ENCODE measurements at places on chromosomes 16 and 17. TPM values are rescaled to one million over a fixed set of nuclear protein-coding genes. Genes with fewer than 3 reads are reported as not detected.

DNA sequence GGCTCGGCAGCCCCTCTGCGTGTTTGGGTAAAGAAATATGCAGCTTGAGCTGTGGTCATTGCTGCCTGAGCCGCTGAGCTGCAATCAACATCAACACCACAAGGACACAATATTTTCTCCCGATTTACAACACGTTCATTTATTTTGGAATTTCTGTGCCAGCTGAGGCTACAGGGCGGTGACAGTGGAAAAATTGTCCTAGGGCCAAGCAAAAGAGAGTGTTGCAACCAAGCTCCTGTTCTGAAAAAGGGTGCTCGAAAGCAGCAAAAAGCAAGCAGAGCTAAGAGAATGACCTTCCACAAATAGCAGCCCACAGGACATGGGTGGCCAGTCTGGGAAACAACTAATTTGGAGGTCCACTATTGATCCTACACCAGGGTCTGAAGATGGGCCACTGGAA, 35.4 kb upstream of the NOG start:
- no peak for DNase-seq

SULT1A4 gene
- 3.4 TPM for total RNA-seq

HOXB7 gene
- total RNA-seq = 0.41 TPM

GAA gene
- 46.0 TPM for total RNA-seq

DNA sequence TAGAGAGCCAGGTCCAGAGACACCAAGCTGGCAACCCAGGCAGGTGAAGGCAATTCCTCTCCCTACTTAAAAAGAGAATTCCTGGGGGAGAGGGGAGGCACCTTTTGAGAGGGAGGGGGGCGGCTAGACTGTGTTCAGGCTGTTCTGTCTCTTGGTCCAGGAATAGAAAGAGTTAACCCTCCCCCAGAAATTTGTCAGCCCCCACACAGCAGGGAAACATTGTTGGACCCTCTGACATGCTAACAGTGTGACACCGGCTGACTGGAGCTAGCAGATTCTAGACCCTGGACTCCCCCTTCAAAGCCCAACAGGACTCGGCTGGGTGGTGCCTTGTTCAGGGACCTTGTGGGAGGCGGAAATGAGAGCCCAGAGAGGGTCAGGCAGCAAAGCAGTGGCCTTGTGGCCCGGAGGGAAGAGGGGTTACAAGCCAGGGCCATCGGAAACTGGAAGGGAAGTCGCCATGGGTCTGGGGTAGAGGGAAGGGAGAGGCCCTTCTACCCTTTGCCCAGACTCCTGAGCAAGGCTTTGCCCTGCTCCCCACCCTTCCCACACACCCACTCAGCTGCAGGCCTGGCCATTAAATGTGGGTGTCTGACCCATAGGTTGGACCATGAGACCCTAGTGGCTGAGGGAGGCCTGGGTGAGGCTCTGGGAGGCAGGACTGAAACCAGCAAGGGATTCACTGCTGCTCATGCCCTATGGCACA, 44.6 kb downstream of the RAI1 start:
- peak; percentile 63 for DNase-seq

SHISA6 gene
- 0.46 TPM for total RNA-seq

GRCh38 chr17:79789943-79790804, 6.7 kb downstream of the CBX8 start:
- no peak for DNase-seq

- DNase-seq = no peak
Measured at GRCh38 chr17:60406887-60407286, 15.0 kb upstream of the USP32 start.

DNA sequence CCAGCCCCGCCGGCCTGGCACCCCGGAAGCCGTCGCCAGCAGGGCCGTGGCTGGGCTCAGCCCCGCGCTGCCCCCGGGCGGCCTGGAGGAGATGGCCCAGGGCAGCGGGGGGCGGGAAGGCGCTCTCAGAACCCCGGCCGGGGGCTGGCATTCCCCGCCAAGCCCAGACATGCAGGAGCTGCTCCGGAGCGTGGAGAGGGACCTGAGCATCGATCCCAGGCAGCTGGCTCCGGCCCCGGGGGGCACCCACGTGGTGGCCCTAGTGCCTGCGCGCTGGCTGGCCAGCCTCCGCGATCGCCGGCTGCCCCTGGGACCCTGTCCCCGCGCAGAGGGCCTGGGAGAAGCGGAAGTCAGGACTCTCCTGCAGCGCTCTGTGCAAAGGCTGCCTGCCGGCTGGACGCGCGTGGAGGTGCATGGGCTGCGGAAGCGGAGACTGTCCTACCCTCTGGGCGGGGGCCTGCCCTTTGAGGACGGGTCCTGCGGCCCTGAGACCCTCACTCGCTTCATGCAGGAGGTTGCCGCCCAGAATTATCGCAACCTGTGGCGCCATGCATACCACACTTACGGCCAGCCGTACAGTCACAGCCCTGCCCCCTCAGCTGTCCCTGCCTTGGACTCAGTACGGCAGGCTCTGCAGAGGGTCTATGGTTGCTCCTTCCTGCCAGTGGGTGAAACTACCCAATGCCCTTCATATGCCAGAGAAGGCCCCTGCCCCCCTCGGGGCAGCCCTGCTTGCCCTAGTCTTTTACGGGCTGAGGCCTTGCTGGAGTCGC, 551 bp downstream of the WDR81 start:
- peak; percentile 78 for DNase-seq

GRCh38 chr17:15654886-15655561, 29.1 kb downstream of the TRIM16 start:
- no peak for DNase-seq

SLC52A1 gene
- not detected for total RNA-seq

KRTAP4-3 gene
- total RNA-seq = not detected

ADGRG1 gene
- total RNA-seq = 23.1 TPM

- no peak for DNase-seq
Measured at GRCh38 chr16:22648941-22649340, 138.2 kb downstream of the NPIPB5 start.

- no peak for DNase-seq
Measured at GRCh38 chr17:31002047-31002446, 31.2 kb downstream of the RNF135 start.

DNA sequence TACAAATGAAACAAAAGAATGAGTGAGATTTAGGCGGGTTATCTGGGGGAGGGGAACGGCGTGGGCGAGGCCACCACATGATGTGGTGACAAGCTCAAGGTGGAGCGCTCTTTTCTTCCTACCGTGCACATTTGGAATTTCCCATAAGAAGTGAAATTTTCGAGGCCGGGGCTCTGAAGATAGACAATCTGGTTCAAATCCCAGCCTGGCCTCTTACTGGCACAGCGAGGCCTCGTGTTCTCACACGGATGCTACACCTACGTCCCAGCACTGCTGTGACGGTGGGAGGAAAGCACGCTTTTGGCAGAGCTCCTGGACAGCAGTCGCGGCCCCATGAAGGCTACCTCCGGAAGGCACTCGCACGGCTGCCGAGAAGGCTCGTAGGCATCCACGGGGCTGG, 25.2 kb downstream of the ZDHHC7 start:
- no peak for DNase-seq

- DNase-seq = no peak
Measured at GRCh38 chr17:67216578-67217320, 28.2 kb downstream of the HELZ start.

GP1BA gene
- total RNA-seq = not detected

GRCh38 chr16:85164838-85165516, 52.7 kb upstream of the CIBAR2 start:
- DNase-seq = peak; percentile 68

GRCh38 chr16:17474572-17474971, 3.8 kb upstream of the XYLT1 start:
- DNase-seq = no peak

BAHCC1 gene
- 9.9 TPM for total RNA-seq

- DNase-seq = no peak
Measured at GRCh38 chr16:3468501-3468900, 25.0 kb downstream of the NAA60 start.

DNA sequence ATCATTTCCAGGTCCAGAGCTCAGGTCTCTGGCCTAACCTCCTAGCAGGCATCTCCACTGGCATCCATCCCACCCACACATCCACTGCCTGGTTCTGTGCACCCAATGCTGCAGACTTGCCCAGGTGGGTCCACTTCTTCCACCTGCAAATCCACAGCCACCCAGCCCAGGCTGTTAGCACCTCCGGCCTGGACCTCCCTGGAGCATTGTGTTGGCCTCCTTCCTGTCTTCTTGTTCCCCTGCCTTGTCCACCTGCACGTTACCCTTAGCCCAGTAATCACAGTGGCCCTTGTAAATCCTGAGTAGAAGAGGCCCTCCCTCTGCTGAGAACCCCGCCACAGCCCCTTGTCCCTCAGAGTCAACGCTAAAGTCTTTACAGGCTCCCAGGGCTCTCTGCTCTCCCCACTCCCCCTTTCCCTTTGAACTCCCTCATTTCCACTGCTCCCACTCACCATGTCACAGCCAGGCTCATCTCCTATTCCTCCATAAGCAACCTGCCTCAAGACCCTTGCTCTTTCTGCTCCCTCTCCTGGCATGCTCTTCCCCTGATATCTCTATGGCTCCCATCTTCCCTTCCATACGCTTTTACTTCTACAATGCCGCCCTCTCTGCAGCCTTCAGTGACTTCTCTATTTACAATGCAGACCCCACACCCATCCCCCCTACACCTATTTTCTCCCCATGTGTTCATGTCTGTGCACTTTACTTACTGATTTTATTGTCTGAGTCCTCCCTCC, 288.8 kb downstream of the FOXL1 start:
- no peak for DNase-seq

EPX gene
- total RNA-seq = not detected

- no peak for DNase-seq
Measured at GRCh38 chr16:66612422-66612821, 7.9 kb downstream of the CMTM3 start.

DNA sequence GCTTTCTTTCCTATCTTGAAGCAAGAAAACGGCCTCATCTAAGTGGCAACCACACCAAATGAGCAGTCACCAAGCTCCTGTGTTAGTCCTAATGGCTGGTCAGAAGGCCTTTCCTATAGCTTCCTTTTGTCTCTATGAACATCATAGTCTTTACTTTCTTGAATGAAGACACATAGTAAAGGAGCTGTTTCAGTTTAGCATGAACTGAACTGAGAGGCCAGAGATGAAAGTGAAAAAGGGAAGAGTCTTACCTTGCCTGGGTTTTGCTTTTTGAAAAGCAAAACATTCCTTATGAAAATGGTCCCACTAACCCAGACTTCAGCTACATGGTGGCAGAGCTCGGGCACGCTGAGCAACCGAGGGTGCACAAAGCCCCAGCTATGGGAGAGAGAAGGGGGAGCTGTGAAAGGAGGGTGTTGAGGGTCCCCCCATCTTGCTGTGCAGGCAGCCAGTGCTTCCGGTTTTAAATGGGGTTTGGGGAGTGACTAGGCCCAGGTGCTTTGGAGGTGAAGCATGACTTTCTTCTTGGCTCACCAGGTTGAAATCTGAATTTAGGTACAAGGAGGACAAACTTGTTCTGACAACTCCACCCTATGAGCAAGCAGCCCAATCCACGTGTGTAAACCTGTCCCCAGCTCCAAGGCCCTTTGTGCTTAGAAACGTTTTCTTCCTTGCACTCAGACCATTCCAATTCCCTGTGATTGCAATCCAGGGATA, 9.1 kb upstream of the PSMC3IP start:
- DNase-seq = no peak

- no peak for DNase-seq
Measured at GRCh38 chr17:964876-965275, 14.7 kb downstream of the NXN start.

GRCh38 chr16:52141871-52142270, 405.1 kb downstream of the TOX3 start:
- DNase-seq = no peak

GUCY2D gene
- total RNA-seq = 0.35 TPM

TMC8 gene
- total RNA-seq = 4.3 TPM

CES5A gene
- 0.51 TPM for total RNA-seq

MLST8 gene
- 25.3 TPM for total RNA-seq

TLCD3B gene
- not detected for total RNA-seq

GRCh38 chr17:82309656-82310570, 7.5 kb downstream of the CD7 start:
- DNase-seq = no peak

GRCh38 chr17:17467016-17467415, 9.8 kb upstream of the MED9 start:
- no peak for DNase-seq

UBN1 gene
- total RNA-seq = 45.2 TPM

- DNase-seq = no peak
Measured at GRCh38 chr17:75059369-75060345, 12.6 kb downstream of the KCTD2 start.

TBX6 gene
- 0.51 TPM for total RNA-seq

GRCh38 chr17:63537001-63537400, 13.3 kb upstream of the DCAF7 start:
- DNase-seq = peak; percentile 26

- DNase-seq = no peak
Measured at GRCh38 chr16:86626966-86627365, 48.6 kb downstream of the FOXL1 start.

- no peak for DNase-seq
Measured at GRCh38 chr16:4859900-4860255, 12.6 kb downstream of the UBN1 start.

DNA sequence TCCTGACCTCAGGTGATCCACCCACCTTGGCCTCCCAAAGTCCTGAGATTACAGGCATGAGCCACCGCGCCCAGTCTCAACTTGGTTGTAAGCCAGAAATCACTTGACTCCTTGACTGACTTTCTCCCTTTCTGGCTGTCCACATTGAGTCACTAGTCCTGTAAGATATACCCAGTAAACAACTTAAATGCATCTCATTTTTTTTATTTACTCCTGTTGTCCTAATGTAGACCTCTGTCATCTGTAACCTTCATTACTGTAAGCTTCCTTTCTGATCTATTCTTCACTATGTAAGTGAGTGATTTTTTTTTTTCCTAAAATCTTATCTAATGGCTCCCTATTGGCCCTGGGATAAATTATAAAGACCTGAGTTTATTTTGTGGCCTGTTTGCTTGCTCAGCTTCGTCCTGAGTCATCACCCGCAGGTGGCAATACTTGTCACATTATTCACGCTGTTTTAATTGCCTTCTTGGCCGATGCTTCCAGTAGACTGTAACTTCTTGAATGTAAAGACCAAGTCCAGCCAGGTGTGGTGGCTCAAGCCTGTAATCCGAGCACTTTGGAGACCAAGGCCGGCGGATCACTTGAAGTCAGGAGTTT, 41.0 kb downstream of the PAFAH1B1 start:
- no peak for DNase-seq

PRRT2 gene
- 3.2 TPM for total RNA-seq

GRCh38 chr17:80825471-80826345, 165.9 kb upstream of the CHMP6 start:
- no peak for DNase-seq

GRCh38 chr16:57314161-57314785, 29.8 kb upstream of the PLLP start:
- DNase-seq = no peak

- DNase-seq = no peak
Measured at GRCh38 chr17:46851029-46851741, at the start of gene WNT9B. Gene WNT9B, plus strand, starts transcription at chr17:46851583. Its CDS starts 56 bp downstream, at chr17:46851639.

GRCh38 chr16:69411064-69411985, 13.1 kb upstream of the CYB5B start:
- DNase-seq = no peak

DNA sequence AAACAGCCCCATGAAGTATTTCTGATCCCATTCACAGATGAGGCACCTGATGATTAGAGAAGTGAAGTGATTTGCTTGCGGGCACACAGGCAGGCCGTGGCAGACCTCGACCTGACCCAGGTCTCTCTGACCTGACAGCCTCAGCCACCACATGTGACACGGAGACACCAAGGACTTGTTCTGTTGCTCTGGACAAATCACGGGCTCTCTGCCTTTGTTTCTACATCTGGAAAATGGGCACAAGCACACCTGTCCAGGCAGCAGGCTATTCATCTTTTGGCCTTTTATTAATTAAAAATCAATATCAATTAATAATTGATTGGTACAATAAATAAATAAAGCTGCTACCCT, 3.4 kb downstream of the MAP3K14 start:
- no peak for DNase-seq

Measured in Right ventricle myocardium inferior (tissue), 1 donor.